ENCODE measurements at places on chromosomes 4 and X.

DNA sequence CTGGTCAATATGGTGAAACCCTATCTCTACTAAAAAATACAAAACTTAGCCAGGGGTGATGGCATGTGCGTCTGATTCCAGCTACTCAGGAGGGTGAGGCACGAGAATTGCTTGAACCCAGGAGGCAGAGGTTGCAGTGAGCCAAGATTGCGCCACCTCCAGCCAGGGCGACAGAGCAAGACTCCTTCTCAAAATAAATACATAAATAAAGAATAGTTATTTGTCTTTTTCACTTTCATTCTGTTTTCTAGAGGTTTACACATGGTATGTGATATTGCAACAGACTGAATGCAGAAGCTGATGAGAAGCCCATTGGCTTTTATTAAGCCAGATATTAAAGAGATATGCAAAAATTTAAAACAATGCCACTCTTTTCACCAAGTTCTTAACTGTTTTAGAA is 8.2 kb downstream of the KLHL15 start:
- DNase-seq = no peak

GRCh38 chr4:40196724-40197281 is at the start of gene RHOH:
TSS of gene RHOH (plus strand) at chr4:40197031. CDS start at chr4:40243387, 46,356 bp downstream.
- DNase-seq = no peak

DNA sequence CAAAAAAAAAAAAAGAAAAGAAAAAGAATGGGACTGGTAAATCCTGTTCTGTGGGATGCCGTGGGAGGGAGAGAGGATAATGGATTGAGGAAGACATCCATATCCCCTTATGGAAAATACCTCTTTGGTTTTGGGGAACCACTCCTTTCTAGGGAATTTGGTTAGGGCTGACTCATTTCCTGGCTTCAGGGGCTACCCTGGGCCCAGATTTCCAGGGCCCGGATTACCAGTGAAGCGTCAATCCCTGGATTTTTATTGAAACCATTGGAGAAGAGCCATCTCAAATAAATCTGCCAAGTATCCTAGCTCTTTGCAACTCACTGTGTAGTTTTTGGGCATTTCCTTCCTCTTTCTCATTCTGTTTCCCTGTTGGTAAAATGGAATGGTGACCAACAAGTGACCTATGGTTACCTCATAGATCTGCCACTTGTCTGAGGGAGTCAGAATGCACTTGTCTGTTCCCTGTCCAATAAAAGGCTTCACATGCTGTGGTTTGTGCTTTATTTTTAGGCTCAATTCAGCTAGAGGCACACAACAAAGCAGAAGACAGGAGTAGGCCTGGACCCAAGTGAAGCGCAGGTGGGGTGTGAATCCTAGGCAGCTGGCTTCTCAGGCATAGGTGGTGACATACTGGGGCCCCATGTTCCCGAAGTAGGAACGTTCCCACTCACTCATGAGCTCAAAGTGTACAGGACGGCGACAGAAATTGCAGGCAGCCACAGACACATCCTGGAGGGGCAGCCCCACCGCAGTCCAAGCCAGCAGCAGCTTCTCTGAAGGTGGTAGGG is 8.6 kb downstream of the APEX2 start:
- DNase-seq = peak; percentile 60

DNA sequence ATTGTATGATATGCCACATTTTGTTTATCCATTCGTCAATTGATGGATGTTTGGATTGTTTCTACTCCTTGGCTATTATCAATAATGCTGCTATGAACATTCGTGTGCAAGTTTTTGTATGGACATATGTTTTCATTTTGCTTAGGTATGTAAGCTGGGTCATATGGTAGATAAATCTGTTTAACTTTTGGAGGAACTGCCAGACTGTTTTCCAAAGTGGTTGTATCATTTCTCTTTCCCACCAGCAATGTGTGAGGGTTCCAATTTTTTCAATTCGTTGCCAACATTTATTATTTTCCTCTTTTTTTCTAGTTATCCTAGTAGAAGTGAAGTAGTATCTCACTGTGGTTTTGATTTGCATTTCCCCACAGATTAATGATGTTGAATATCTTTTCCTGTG is 71.8 kb downstream of the DIAPH2 start:
- DNase-seq = no peak

GRCh38 chr4:152015597-152016302 is 254.9 kb upstream of the GATB start:
- DNase-seq = no peak

GRCh38 chr4:63296773-63297172 is 1112.5 kb downstream of the TECRL start:
- no peak for DNase-seq

GRCh38 chr4:1169171-1169671 is 3.2 kb downstream of the SPON2 start:
- DNase-seq = no peak

DNA sequence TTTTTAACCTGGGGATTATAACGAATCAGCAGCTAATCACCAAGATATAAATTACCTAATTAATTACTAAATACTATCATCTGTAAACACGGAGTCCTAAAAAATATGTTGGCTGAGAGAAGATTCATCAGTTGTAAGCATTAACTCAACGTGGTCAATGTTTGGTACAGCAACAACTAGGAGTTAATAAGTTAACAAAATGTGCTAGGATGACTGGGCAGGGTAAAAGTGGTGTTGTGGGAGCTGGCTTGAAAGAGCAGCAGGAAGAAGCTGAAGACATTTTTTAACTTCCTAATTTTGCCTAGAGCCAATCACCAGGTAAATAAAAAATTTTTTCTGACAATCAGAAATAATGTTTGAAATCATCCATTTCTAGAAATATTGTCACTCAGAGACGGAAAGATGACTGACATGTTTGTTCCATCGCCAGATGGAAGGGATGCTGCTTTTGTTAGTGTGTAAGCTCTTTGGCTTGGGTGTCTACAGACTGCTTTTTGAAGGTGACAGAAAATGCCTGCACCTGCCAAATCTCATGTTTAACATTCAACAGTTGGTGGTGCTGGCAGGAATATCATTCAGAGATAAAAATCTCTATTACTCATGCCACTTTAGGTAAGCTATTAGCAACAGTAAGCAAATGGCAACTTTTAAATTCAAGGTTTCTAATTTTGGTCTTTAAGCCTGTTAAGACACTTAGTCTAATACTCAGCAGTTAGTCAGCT is 1126.9 kb downstream of the STPG2 start:
- DNase-seq = no peak

GRCh38 chr4:166941629-166942028 is 292.7 kb downstream of the SPOCK3 start:
- DNase-seq = no peak

DNA sequence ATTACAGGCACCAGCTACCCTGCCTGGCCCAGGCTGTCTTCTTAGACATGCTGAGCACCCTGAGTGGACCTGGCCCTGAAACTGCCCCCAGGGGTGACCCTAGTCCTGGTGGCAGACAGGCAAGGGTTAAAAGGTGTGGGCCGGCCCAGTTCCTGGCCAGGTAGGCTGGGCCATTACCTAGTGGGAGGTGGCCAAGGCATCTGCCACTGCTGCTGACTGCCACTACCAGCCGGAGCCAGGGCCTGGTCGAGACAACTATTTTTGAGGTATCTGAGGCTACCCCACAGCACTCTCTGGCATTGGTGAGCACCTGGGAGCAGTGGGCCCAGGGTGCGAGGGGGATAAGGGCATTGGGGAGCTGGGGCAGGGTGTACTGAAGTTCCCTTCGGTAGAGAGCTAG is at the start of gene CCDC120:
TSS of gene CCDC120 (plus strand) at position 206 of the 400 bp plus-strand sequence. CDS start 3,043 bp downstream, outside the sequence.
- DNase-seq = peak; percentile 65

DNA sequence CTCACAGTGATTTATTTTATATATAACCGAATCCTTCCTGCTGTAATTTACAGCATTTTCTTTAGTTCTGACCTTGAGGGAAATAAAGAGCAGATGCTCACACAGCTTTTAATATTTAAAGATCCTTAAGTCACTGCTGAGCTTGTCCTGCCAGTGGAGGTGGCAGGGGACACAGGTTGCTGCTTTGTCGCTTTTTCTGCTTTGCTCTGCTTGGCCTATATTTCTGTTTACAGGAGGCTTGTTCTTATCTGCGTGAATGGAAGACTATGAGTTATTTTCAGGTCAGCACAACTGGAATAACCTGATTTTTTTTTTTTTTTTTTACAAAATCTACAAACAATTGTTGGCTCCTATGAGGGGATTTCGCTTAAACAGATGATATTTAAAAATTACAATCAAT is 2.3 kb downstream of the TXK start:
- no peak for DNase-seq

DNA sequence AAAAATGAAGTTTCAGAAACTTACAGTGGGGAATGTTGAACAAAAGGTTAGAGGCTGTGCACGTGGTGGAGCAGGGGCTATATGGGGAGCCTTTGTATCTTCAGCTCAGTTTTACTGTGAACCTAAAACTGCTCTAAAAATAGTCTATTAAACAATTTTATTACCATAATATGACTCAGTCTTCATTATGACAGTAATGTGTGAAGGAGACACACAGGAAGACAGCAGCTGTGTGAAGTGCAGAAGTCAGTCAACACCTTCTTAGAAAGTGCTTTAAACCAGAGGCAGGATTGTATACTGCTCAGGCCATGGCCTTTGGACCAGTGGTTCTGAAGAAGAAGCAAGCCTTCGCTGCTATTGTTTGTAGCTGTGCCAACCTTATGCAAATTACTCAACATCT is 89.7 kb downstream of the ARHGAP10 start:
- no peak for DNase-seq

- DNase-seq = no peak
These were observed 838.1 kb upstream of the AGA start for GRCh38 chr4:178280362-178280761.

- no peak for DNase-seq
These were observed 17.0 kb downstream of the XIAP start for GRCh38 chrX:123876844-123877243.

GRCh38 chrX:47178337-47178736 is 15.3 kb upstream of the UBA1 start:
- DNase-seq = no peak

DNA sequence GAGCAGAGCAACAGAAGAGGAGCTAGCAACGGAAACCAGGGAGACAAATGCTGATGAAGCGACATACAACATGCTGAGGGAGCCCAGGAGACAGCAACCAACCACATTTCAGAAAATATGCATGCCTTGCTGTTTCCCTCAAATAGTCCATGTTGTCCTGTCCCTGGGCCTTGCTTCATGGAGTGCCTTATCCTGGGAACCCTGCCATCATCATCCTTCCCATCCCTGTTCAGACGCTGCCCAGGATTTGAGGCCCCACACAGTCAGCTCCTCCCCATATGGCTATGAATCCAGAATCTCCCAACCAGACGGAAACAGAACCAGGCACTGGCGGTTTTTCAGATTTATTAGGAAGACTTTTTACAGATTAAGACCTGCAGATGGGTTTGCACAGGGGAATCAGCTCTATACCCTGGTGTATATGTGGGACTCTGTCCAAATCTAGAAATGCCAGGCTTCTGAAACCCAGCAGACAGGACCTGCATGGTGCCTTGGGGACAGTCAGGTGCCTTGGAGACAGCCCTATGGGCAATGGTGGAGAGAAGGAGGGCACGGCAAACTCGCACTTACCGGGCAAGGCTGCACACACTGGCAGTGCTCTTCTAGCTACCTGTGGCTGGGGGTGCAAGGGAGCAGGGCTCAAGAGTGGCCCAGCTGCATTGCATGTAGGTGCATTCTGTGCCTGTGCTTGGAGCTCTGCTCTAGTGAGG is 199.7 kb upstream of the MAMLD1 start:
- no peak for DNase-seq

DNA sequence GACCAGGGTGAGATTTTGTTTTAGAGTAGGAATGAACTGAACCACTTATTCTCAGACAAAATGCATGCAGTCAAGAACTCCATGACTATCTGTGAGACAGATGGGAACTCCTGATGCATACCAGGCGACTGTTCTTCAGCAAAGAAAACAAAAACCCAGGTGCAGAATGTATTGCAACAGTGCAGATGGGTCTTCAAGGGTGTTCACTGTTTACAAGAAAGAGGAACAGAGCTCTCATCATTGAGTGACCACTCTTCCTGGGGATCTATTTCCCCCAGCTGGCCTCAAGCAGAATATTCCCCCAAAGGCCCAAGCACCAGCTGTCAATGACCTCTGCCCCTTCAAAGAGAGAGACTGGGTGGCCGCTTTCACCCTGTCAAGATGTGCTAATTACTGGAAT is 39.7 kb upstream of the BMP3 start:
- DNase-seq = no peak

- DNase-seq = no peak
These were observed 72.3 kb upstream of the GRID2 start for GRCh38 chr4:92231511-92231910.

DNA sequence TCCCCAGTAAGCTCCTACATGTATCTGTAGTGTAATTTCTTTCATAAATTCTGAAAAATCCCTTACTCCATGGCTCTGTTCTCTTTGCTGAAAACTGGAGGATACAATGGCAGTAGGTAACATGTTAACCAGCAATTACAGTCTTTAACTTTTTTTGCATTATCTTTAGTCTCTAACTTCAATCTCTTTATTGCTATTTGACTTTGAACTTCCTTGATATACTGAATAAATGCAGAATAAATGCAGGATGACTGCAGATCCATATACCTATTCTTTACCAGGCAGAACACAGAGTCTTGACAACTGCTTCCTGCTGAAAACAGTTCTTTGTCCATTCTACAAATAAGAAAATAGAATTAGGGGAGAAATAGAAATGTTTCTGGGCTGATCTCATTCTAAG is 101.3 kb downstream of the SLC7A11 start:
- no peak for DNase-seq

- no peak for DNase-seq
These were observed 31.1 kb downstream of the ZCCHC4 start for GRCh38 chr4:25343671-25344070.

- DNase-seq = no peak
These were observed 39.7 kb downstream of the TRIM61 start for GRCh38 chr4:164937576-164938270.

GRCh38 chrX:129875669-129876068 is 30.3 kb upstream of the UTP14A start:
- DNase-seq = peak; percentile 78
